Lung (tissue), 17 donors: ENCODE measurements at places on chromosomes 2 and 18. TPM values are rescaled to one million over a fixed set of nuclear protein-coding genes. Genes with fewer than 3 reads are reported as not detected.

The DUSP2 gene
- 4.4 TPM for total RNA-seq

The DAPL1 gene
- total RNA-seq, result not detected

- no peak overlapping the region for H3K27ac ChIP-seq
- H3K4me1 ChIP-seq, result peaks cover 9% of the 10 kb centered on the region
- H3K4me3 ChIP-seq, result no peak overlapping the region
- peak; percentile 85 for DNase-seq
- H3K36me3 ChIP-seq, result peaks cover 4% of the 10 kb centered on the region
- H3K27me3 ChIP-seq, result no peaks in the 10 kb centered on the region
Observed at GRCh38 chr2:156517419-156517818, 81.2 kb downstream of the GPD2 start.

GRCh38 chr2:230759481-230760167 is 47.0 kb downstream of the CAB39 start:
- peak overlapping the region; percentile 4 for H3K4me3 ChIP-seq
- no peak for DNase-seq
- peak overlapping the region; percentile 56 for H3K27ac ChIP-seq

DNA sequence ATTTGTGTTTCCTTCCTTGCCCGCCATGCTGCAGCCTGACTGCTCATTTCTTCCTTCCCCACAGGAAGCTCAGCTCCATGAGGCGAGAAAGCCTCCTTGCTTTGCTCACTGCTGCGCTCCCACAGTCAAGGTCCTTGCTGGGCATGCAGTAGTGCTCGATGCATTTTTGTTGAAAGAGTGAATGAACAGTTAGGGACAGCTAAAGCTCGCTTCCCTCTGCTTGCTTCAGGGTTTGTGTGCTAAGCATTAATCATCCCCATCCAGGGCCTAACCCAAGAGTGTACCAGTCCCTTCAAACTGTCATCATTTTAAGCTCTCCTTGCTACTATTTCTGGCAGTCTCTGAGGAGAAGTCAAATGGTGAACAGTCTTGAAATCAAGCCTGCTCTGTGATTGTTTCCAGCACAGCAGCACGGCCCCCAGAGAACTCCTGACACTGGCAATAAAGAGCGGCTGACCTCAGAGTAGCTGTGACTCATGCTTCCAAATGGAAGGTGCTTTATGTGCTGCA is 171.7 kb upstream of the SOX11 start:
- no peak overlapping the region for H3K27ac ChIP-seq
- peak; percentile 24 for DNase-seq
- no peaks in the 10 kb centered on the region for H3K4me1 ChIP-seq
- no peaks in the 10 kb centered on the region for H3K36me3 ChIP-seq
